HS-27A (cell line): ENCODE measurements at places on chromosomes 2 and 18.

DNA sequence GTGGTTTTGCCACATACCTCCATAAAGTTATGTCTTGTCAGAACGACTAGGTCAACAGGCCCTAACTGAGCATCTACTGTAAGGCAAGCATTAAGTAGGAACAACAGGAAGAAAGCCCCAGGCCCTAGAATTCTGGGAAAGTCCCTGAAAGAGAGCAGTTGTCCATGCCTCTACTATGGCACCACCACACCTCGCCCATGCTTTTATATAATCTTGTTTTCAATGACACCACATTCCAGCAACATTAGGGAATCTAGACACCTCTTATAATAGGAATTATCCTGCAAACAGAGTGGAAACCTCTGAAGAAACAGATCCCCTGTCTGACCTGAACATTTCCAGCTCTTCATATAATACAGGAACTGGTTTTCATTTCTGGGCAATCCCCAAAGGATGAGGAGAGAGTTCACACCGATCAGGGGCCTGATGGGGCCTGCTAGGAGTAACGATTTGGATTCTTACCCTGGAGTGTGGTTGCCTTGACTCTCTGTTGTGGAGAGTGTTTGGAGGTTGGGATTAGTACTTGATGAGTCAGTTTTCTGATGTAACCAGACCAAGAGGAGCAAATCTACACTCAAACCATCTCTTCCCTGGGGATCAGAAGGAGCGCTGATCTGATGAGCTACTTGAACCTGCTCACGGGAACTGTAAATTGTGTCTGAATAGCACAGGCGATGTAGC, 31.9 kb upstream of the CEP68 start:
- no peak for DNase-seq

GRCh38 chr2:62089658-62090057, 106.3 kb upstream of the B3GNT2 start:
- no peak for DNase-seq

GRCh38 chr2:171109020-171109419, 51.7 kb downstream of the TLK1 start:
- DNase-seq: no peak

- DNase-seq: no peak
These were observed 783 bp downstream of the DPP4 start for GRCh38 chr2:162072976-162073887.

DNA sequence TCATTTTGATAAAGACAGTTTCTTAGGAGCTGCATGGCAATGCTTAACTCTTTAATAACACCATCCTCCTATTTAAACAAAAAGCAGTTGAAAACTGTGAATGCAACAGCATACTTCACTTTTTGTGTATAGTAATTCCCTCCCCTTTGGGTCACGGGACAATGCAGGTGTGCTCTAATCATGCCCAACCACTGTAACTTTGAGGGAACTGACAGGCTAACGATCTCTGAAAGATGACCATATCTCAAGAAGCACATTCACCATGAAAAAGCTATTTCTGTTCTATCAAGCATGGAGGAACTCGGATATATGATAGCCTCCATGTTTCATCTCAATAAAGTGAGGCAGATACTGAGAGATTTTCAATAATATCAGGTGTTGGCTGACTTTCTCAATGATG, 81.1 kb upstream of the CD226 start:
- no peak for DNase-seq

- DNase-seq: peak; percentile 14
These were observed 759 bp downstream of the PPP4R3B start for GRCh38 chr2:55616551-55617174.

DNA sequence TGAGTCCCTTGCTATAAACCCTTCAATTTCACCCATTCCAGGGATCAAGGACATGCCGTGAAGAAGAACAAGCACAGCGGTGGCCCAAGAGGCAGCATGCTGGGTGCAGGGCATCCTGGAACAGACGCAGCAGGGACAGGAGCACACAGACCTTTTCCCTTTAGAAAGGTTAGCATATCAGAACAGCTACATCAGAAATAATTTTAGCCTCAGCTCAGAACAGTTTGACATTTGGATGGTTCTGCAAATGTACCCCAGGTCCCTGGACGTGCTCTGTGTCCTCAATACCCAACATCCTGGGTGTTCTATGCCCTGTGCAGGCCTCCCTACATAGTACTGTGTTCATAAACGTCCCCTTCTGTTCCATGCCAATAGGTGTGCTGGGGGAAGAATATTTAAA, 80.4 kb downstream of the MYOM1 start:
- DNase-seq: no peak

- no peak for DNase-seq
These were observed 55.3 kb upstream of the B3GNT2 start for GRCh38 chr2:62140426-62141141.

DNA sequence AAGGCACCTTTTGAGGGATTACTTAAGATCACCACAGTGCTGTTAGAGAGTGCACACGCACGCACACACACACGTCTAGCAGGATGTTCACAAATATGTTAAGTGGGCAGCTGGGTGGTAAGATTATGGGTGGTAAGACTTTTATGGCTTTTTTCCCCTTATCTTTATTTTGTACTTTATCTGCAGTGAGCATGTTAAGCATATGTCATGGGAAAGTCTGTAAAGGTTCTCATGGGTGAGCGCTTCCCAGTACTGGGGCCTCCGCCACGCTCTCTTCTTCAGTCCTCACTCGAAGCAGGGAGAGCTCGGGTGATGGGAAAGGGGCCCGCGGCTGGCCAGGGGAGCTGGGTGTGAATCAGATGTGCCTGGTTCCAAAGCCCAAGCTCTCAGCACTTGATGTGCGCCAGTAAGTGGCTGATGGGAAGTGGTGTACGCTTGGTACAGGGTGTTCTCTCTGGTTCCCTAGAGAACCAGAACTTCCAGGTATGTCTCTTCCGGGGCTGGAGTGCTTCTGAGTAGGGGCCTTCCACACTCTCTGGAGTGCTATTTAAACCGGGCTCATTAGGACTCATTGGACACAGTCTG, 83.9 kb upstream of the YWHAQ start:
- DNase-seq: no peak

GRCh38 chr18:35933982-35934381, 38.5 kb upstream of the RMP24 start:
- no peak for DNase-seq

DNA sequence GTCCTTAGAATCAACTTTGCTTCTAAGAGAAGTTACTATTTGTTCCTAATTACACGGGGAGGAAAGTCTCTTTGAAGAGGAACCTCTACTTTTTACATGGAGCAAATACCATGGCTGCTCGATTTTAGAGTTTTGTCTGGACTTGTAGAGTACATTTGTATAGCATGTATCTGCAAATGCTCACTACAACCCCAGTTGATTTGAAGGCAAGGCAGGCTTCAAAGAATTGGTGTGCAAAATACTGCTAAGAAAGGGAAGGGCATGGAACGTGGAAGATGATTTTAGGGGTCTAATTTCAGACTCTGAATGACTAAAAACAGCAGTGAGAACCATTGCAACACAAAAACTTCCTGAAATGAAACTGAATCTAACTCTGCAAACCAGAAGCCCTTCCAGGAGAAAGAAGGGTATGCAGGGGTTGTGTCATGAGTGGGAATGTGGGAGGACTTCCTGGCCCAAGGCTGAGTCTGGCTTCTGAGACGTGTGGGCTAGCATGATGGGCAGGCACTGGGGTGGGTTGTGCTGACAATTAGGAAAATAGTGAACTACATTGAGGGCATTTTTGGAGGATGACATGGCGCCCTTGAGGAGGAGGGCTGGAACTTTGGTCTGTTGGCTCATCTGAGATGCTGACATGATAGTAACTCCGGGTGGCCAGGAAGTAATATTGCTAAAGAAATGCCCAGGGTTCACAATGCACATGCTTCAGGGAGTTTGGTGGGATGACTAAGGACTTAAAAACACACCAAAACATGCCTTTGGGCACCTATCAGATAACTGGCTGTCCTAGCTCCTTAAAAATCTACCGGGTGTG, 18.9 kb upstream of the IL1R2 start:
- peak; percentile 77 for DNase-seq

DNA sequence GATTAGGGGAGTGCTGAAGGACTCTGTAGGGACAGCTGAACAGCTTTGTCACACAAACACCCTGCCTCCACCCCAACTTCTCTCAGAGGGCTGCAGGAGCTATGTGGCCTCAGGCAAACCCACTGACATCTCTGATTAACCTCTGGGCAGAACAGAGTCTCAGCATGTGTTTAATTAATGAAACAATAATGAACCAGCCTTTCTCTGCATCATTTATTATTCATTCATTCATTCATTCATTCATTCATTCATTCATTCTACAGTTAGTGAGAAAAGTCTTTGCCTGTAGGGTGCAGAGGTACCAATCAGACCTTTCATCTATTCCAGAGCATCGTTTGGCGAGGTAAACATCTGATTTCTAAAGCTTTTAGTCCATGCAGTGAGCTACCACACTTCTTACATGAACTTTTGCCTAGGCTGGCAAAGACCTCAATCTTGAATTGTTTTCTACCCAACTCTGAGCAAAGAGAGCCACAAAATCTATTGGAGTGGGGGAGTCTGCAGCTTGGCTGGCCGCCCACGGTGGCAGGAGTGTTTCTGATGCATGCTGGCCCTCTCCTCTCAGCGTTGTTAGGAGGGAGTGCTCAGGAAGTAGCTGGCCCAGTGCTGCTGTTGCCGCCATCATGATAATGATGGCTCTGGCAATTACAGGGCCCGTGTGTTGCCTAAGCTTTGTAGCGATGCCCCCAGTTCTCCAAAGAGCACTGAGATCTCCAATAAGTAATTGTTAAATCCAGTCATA, 198.9 kb downstream of the SMAD7 start:
- DNase-seq: no peak

GRCh38 chr2:189522435-189523151, 58.0 kb downstream of the SLC40A1 start:
- no peak for DNase-seq

DNA sequence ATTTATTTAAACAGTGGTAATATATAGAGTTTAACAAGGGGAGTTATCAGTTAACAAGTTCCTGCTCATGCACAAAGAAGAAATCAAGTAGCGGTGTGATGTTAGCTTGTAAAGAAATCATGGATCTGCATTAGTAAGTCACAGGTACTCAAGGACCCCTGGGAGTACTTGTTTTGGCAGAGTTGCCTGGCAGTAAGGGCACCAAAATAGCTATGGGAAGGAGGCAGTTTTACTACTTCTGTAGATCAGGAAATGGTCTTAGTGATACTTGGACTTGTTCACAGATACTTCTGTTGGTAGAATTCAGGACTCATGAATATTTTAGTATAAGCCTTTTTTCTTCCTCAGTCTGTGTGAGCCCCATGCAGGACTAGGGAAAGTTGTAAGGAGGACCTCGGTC, 107.3 kb upstream of the IL1R2 start:
- DNase-seq: no peak

- no peak for DNase-seq
These were observed 54.0 kb upstream of the TWIST2 start for GRCh38 chr2:238793801-238794449.

- no peak for DNase-seq
These were observed 96.9 kb downstream of the SPTBN1 start for GRCh38 chr2:54553075-54553474.

GRCh38 chr2:239051891-239052445, 204.1 kb downstream of the TWIST2 start:
- no peak for DNase-seq
